ENCODE measurements at places on chromosomes 13 and 19.

GRCh38 chr13:70394031-70394548, 285.8 kb upstream of the KLHL1 start:
- DNase-seq: no peak

DNA sequence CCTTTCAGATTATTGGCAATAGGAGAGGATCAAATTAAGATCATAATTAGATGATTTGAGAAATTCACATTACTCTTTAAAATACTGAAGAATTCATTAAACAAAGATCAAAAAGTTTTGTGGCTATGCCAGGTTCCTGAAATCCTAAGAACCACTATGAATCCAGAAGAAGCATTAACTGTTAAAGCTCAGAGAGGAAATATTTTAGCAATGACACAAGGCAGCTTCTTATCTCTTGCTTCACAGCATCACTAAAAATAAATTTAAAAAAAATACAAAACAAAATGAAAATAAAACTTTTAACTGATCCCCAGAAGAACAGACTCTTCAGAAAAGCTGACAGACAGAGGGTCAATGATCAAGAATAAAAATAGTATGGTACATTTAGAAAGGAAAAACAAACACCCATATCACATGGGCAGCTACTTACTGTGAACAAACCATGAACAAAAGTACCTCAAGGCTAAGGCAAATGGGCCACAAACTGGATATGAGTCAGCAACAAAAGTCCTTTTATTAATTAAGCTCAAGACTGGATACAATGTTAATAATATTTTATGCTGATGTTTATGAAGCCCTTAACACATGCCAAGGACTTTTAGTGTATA, 19.6 kb downstream of the RNF6 start:
- no peak for DNase-seq

DNA sequence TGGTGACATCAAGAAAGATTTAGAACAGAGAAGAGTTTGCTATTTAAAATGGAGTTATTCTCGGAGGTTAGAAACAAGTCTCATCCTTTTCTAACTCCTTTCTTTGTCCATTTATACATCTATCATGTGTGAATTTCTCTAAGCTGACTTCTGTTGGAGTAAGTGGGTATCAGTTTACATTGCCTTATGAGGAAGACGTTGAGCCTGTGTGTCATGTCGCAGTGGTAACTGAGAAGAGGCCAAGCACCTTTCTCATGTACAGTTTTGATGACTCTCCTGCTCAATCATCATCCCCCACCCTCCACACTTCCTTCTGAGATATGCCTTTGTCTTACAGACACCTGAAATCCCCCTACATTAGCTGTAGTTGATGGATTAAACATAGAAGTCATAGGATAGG, 624.8 kb downstream of the LIG4 start:
- DNase-seq: no peak

GRCh38 chr19:44696939-44697669, 1.8 kb upstream of the CEACAM16 start:
- no peak for DNase-seq

- DNase-seq: no peak
These were observed 50.6 kb upstream of the USPL1 start for GRCh38 chr13:30567072-30567471.

DNA sequence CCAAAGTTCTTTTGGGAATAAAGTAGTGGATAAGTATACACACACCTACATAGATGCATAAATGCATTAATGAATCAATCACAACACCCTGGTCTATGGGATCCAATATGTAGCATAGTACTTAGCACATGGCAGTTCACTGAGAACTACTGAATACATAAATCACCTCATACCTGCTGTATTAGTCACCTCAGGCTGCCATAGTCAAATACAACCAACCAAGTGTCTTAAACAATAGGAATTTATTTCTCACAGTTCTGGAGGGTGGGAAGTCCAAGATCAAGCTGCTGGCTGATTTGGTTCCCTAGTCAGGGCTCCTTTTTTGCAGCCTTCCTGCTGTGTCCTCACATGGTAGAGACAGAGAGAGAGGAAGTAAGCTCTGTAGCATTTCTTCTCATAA, 228.2 kb downstream of the NHLRC3 start:
- no peak for DNase-seq

DNA sequence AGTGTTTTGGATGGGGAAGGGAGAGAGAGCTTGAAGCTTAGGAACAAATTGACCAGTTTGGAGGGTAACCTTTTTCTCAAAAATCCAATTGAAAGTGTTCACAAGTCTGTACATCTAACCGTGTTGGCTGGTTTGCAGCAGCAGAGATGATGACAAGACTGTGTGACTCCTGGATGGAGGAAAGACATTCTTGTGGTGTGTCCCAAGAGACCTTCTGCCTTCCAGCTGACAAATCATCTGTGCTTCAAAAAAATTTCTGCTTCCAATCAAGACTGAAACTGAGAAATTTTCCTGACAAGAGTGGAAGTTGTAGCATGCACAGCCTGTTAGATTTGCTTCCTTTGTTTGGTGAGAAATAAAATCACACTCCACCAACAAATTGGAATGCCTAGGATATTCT, 56.2 kb downstream of the LACC1 start:
- no peak for DNase-seq

- no peak for DNase-seq
These were observed 83.4 kb downstream of the GPC6 start for GRCh38 chr13:93309886-93310523.

DNA sequence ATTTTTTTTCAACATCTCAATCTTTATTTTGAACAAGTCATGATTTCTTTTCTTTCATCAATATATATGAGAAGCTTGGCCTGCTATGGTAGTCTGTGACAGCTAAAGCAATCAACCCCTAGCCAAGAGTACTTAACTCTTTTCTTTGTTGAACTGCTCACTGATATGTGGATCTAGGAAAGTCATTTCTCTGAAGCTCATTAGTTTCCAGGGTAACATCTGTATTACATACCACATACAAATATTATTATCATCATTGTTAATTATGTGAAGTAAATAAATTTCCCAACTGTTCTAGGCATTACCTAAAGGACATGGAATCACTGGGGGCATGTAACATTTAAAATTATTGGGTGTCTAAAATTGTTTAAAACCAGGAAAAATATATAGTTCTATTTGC, 267.3 kb downstream of the DCT start:
- DNase-seq: no peak

DNA sequence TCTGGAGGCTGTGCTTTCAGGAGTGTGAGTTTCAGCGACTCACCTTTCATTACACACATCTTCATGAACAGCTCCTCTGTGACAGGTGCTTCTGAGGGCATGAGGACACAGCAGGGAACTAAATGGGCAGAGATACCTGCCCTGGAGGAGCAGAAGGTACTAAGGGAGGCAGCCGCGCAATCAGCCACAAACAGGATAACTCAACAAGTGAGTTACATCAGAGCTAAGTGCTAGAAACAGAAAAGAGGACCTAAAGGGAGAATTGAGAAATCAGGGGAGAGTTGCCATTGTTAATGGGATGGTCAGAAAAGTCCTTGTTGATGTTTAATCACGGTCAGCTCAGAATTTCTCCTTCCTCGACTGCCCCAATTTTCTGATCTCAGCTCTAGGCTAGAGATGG, 42.5 kb downstream of the SYDE1 start:
- no peak for DNase-seq

DNA sequence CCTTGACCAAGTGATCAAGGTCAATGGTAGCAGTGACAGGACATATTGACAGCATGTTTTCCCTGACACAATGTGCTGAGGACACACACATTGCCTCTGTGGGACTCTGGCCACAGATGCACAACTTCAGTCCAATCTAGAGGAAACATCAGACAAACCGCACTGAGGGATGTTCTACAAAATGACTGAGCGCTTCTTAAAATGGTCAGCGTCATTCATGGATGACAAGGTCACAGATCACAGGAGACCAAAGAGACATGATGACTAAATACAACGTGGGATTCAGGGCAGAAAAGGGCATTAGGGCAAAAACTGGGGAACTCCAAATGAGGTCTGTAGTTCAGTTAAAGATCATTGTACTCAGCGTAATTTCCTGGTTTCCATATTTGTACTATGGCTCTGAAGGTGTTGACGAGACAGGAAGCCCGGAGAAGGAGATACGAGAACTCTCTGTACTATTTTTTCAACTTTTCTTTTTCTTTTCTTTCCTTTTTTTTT, 20.6 kb downstream of the PBX4 start:
- no peak for DNase-seq

- DNase-seq: peak; percentile 14
These were observed 2.9 kb upstream of the MAP1S start for GRCh38 chr19:17716309-17716929.

DNA sequence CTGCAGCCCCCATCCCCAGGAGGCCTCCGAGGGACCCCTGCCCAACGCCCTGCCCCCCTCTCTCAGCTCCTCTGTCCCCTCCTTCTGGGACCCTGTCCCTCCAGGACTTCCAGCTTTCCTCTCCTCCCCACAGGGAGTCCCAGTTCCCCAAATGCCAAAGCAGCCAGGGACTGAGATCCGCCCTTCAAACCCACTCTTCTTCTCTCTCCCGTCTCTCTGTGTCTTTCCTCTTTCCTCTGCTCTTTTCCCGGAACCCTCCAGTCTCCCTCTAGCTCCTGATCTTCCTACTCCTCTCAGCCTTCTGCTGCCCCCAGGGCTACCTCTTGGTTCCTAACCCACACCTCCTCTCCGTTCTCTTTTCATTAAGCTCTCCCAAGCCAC, 377 bp downstream of the CA11 start:
- DNase-seq: no peak

- no peak for DNase-seq
These were observed 1.6 kb downstream of the HCN2 start for GRCh38 chr19:591099-591958.

DNA sequence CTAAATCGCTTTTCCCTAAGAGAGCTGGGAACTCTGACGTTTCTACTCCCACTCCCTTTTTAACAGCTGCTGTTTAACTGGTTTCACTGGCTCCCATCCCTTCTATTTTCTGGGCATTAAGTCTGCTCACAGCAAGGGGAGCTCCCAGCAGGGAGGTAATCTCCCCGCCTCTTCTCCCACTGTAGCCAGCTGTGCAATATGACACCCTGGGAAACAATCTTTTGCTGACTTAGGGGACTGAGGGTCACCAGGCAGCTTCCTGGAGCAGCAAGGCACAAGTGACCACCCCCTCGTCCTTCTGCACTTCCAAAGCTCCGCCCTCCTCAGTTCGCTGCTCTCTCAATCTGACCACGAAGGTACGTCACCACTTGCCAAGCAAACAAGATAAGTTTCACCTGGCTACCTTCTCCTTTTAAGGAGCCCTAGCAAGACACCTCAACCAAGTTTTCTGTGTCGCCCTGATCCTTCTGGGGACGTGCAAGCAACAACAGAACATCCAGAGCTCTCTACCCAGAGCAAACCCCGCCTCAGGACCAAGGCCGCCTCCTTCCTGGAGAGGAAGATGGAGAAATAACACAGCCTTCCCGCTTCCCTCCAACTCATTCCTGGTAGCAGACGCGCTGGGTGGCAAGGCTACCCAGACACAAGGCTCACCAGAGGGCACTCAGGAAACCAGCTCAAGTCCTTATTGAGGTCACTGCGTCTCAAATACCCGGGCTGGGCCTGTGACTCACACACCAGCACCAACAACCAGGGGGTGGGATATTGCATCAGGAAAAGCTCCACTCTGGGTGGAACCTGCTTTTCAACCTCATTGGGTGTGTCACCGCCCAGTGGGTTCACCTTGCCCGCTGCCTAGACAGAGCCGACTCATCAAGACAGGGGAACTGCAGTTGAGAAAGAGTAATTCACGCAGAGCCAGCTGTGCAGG, 92.4 kb downstream of the STK24 start:
- peak; percentile 27 for DNase-seq

GRCh38 chr19:41850381-41850780, 5.5 kb downstream of the DMRTC2 start:
- DNase-seq: no peak

DNA sequence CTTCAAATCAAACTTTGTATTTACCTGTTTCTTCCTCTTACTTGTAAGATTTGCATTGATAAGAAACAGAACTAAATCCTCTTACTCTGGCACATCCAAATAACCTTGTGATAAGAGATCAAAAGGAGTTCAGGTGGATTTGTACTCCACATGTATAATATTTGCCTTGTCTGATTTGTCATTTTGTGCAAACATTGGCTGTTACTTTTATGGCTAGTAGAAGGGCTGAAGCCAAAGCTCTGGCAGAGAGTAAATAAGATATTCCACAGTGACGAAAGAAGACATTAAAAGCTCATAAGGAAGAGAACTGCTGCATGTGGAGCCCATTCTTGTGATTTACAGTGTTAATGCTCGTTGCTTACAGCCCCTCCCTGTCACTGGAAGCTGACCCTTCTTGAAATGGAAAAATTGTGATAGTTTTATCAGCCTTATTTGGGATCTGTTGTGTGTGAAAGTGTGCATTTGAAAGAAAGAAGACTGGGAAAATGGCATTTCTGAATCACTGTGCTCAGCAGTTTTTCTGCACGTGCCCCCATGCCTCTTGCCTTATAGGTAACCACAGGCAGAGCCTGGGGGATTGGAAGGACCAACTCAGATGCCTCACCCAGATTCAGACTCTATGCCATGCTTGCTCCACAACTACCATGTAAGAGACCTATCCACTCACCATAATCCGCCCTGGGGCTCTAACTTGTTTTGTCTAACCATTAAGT, 68.2 kb downstream of the OXGR1 start:
- no peak for DNase-seq

GRCh38 chr19:49570997-49571676, 9.2 kb downstream of the NOSIP start:
- DNase-seq: peak; percentile 86

- no peak for DNase-seq
These were observed 253.6 kb upstream of the DACH1 start for GRCh38 chr13:72120632-72121031.

DNA sequence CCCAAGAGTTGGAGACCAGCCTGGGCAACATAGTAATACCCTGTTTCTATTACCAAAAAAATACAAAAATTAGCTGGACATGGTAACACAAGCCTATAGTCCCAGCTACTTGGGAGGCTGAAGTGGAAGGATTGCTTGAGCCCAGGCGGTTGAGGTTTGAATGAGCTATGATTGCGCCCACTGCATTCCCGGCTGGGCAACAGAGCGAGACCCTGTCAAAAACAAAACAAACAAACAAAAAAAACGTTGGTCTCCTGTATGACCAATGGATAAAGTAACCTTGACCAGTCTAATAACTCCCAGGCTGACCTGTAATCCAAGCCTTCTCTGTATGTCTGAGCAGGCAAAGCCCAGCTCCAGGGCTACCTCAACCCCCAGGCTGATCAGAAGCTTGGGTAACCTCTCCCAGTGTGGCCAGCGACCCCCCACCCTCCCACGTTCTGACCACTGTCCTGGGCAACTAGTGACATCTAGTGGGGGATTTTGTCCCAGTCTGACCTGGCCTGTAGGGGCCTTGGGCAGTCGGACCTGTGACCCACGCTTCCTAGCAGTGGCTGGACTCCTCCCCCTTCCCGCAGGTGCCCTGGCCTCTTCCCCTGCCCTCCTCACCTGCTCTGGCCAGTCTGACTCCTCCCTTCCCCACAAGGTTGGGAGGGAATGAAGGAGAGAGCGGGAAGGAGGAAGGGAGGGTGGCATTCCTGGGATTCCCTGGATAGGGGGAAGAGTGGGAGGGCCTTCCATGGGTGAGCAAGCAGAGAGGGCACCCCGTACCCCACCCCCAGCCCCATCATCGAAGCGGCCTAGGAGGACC, 1.0 kb upstream of the BCAM start:
- DNase-seq: no peak
